SHP77 (cell line): ENCODE measurements at places on chromosomes 16 and 17.

- DNase-seq: no peak
Measured at GRCh38 chr17:57447990-57448758, 191.9 kb downstream of the MSI2 start.

DNA sequence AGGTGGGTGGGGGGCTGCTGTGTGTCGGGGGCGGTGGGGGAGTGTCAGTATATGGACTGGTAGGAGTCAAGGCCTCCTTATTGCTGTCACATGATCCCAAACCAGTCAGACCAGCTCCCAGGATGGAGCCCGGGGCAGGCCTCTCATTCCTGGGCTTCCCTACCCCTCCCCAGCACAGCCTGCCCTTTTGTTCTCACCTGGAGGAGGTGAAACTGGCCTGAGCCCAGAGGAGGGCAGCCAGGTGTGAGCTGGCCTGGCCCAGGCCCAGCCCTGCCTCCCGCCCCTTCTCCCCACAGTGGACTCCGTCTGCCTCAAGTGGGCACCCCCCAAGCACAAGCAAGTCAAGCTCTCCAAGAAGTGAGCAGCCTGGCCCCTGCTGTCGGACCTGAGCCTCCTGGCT is 4.6 kb downstream of the PRSS8 start:
- DNase-seq: no peak

DNA sequence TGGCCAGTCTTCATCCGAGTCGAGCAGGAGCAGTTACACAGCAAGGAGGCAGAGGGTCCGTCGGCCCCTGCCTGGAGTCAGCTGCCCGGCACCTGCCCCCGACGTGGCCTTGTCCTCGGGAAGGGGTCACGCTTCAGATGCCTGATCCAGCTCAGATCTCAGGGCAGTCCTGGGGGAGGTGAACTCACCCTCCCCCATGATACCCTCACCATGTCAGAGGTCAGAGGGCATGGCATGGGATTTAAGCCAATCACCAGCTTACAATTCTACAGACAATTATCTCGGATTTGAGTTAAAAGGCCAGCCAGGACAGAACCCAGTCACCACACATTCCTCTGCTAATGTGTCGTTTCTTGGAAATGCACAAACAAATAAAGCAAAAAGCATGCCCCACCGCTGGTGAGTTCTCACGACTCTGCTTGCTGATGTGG is 211.3 kb downstream of the FOXL1 start:
- no peak for DNase-seq

GRCh38 chr16:1746693-1747195 is 24.6 kb downstream of the NME3 start:
- DNase-seq: no peak

DNA sequence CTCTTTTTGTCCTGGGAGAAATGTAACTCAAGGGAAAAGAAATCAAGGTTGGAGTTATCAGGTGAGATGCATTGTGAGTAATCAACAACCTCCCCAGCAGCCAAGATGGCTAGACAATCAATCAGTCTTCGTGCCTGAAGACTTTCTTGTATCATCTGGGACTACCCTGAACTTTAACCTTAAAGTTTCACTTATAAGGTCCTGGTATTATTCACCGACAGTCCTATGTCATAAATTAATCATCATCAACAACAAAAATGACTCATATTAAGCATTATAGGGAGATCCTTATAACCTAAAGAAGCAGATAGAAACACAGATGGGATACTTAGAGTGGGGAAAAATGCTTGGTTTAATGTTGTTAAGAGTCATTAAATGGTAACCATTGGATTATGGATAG is 7.7 kb upstream of the TEKT3 start:
- DNase-seq: no peak

DNA sequence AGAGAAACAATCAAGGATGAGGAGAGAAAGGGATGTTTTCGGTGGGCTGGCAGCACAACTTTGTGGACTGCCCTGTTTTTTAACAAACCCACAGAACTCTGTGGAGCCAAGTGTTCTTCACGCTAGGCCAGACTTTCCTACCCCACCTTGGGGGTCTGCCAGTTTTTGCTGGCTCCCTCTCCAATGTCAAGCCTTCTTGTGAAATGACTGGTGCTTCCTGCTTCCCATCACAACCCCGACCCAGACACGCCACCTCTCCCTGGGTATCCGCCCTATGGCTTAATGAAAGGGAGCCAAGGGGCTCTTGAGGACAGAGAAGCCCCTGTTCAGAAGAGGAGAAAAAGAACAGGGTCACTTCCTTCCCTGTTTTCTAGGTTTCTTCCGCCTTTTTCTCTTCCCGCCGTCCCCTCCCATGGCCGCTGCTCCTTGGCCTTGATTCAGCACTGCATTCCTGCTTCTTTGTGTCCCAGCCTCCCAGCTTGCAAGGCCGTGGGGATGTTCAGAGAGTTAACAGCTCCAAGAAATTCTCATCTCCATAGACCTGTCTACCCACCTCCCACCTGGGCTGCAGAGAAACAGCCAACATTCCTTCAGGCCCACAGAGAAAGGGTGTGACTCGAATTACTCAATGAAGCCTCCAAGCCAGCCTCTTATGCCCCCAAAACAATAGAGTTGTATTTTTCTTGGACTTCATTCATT is 16.5 kb upstream of the SOX9 start:
- DNase-seq: no peak

- peak; percentile 74 for DNase-seq
Measured at GRCh38 chr17:57783338-57783742, 38.2 kb upstream of the CCDC182 start.

- no peak for DNase-seq
Measured at GRCh38 chr16:50505115-50505514, 43.1 kb upstream of the NKD1 start.

- no peak for DNase-seq
Measured at GRCh38 chr17:73624496-73624988, 19.7 kb downstream of the SDK2 start.

DNA sequence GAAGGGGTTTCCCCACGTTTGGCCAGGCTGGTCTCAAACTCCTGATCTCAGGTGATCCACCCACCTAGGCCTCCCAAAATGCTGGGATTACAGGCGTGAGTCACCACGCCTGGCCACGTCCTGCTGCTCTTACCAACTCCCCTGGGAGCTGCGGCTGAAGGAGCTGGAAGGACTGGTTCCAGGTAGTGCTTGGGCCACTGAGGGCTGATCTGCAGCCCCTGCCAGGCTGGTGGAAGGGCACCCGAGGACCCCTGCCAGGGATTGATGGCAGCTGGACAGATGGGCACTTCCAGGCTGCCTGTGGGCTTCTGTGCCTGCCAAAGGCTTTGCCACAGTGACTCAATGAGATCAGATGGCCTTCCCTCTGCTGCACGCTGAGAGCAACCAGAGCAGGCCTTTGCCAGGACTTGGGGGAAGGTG is 2.3 kb downstream of the OXLD1 start:
- DNase-seq: no peak

- peak; percentile 2 for DNase-seq
Measured at GRCh38 chr17:41308251-41308917, 725 bp downstream of the KRTAP16-1 start.

- DNase-seq: no peak
Measured at GRCh38 chr17:38914741-38915638, 10.4 kb upstream of the LASP1NB start.

DNA sequence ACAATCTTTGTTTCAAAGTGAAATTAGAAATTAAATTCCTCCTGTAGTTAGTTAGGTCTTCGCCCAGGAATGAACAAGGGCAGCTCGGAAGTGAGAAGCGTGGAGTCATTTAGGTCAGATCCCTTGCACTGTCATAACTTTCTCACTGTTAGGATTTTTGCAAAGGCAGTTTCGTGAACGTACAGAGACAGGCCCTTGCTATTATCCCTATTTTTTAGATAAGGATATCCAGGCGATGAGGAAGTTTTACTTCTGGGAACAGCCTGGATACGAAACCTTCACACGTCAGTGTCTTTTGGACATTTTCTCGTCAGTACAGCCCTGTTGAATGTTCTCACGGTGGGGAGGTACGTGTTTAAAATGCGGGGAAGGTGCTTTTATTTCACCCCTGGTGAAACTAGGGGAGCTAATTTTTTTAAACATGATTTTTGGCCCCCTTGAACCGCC is 318 bp upstream of the RBL2 start:
- no peak for DNase-seq
